ENCODE measurements at places on chromosomes 1 and 21.

- no peak for DNase-seq
Observed at GRCh38 chr1:21307210-21307609, 16.9 kb upstream of the ECE1 start.

GRCh38 chr1:50422946-50423669 is at the start of gene DMRTA2:
TSS of gene DMRTA2 (minus strand) at chr1:50423443. CDS start at chr1:50421536, 1,907 bp downstream.
- DNase-seq, result peak; percentile 77

GRCh38 chr1:15618077-15618654 is 908 bp downstream of the DDI2 start:
- no peak for DNase-seq

DNA sequence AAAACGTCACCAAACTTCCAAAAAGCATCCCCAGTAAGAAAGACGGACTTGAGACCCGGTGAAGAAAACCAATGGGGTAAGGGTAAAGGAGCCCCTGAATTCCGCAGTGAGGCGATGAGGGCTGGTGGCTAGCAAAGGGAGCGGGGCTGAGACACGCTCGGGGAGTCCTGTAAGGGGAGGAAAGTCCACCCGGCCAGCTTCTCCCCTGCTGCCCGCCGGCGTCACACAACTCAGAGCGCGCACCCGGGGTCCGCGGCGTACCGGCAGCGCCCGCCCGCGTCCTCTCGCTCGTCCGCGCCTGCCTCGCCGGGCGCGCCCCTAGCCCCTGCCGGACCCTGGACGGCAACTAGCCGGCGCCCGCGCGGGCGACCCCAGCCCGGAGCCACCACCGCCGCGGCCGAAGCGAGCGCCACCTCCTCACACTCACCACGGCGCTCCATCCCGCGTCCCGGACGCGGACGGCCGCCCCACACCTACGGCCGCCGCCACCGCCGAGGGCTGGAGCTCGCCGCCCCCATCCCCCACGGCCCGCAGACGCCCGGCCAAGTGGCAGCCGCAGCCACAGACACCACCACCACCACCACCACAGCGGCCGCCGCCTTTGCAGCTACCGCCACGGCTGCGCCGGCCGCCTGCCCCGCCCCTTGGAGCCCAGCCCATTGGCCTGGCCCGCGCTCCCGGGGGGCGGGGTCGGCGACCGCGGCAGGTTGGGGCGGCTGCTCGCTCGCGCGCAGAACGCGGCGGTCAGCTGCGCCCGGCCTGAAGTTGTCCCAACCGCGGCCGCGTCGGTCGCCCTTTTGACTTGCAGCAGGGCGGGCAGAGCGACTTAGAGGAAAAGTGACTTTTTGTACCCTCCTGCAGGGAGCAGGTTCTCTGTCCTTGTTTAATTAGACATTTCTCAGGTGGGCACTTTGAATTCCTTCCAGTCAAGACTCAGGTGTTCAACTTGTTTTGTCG is 10.0 kb upstream of the ARHGAP29 start:
- peak; percentile 82 for DNase-seq

GRCh38 chr1:33183306-33183705 is 1.5 kb upstream of the TRIM62 start:
- DNase-seq, result no peak

DNA sequence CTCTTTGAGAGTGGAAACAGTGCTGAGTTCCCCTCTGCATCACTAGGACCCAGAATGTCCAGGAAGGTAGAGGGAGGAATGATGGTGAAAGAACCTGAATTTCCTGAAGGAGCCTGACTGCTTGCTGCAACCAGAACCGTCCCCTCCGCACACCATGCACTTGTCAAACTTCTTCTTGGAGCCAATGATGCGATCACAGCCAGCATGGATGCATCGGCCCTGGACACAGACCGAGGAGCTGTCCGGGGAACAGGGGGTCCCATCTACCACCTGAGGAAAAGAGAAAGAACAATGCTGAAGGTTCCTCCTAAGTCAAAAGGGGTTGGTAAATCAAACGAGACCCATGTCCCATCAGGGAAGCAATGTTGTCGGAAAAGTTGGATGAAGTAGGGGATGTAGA is 6.9 kb downstream of the ADAMTS4 start:
- DNase-seq, result no peak

DNA sequence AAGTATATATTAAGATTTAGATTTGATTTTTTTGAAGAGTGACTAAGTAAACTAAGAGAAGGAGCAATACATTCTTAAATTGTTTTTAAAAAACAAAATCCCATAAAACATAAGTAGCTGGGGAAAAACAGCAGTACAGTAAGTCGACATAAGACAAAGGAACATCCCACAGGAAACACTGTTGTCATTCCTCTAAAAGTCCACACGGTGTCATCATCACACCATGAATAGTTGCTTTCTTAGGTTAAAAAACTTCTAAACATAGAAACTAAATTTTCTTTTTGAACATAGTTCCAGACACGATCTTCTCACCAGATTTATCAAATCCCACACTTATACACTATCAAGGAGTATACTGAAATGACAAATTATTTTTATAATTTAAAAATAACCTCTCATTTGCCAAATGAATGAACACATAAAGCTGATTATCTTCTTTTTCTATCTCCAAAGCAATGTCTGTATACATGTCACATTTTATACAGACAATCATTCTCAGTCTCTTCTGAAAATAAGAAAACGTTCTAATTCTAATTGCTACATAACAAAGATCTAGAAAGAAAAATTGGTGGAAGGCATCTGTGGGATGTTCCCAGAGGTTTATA is 15.8 kb downstream of the ODF2L start:
- peak; percentile 13 for DNase-seq

DNA sequence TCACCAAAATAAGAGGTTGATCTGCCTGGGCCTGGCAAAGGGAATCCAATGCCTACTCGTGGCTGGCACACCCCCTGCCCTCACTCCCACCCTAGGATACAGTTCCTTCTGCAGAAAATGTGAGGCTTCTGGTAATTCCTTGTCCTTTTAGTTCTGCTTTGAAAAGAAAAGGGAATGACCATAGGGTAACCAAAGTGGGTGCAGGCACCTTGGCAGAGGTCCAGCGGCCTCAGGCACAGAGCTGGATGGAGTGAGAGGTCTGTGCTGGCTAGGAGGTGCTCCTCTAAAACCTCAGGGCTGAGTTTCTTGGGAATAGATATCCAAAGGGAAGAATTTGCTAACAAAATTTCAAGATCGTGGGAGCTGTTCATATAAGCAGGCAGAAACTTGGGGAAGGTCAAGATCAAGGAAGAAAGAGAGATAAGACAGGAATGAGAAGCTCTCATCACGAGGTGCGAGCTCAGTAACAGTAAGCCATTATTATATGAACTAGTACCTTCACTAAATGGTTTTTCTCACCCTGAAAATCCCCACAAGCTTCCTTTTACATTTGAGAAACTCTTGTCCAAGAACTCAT is 293.1 kb upstream of the LYPLAL1 start:
- no peak for DNase-seq

All from SHP77 (cell line).